HepG2 (cell line): ENCODE measurements at places on chromosomes 5 and 9. TPM values are rescaled to one million over a fixed set of nuclear protein-coding genes. Genes with fewer than 3 reads are reported as not detected.

C5orf58 gene
- total RNA-seq, result not detected in 2 replicates

TMEM252 gene
- not detected in 2 replicates for total RNA-seq

PCSK5 gene
- 0.11 and 0.55 TPM in 2 replicates for total RNA-seq

GRCh38 chr5:132026516-132027008, 15.1 kb upstream of the ACSL6 start:
- H3K27ac ChIP-seq, result no peak overlapping the region
- DNase-seq, result no peak
- H3K4me3 ChIP-seq, result no peak overlapping the region
- no peaks in the 10 kb centered on the region for H3K36me3 ChIP-seq

DNA sequence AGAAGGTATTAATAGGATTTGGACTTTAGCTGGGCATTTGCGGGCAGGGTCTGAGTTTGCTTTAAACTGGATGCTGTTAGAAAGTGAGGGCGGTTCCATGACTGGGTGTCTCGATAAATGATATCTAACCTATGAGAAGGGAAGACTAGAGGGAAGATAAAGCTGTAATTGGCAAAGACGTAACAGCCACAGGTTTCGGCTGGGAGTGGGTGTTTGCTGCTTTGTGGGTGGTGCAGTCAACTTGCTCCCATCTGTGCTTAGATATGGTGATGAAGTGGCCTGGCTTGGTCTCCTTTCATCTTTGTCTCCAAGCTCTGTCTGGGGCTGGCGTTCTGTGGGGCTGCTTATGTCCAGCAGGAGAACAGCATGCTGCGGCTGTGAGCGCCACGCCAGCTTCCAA, 23.3 kb downstream of the OR2V1 start:
- no peaks in the 10 kb centered on the region for H3K36me3 ChIP-seq
- H3K4me3 ChIP-seq, result no peak overlapping the region
- H3K4me1 ChIP-seq, result no peaks in the 10 kb centered on the region

GRCh38 chr5:119435436-119436132, 16.7 kb upstream of the HSD17B4 start:
- peaks cover 41% of the 10 kb centered on the region for H3K4me1 ChIP-seq
- peak overlapping the region; percentile 34 for H3K4me3 ChIP-seq
- H3K27ac ChIP-seq, result no peak overlapping the region
- no peaks in the 10 kb centered on the region for H3K27me3 ChIP-seq
- DNase-seq, result peak; percentile 55

DNA sequence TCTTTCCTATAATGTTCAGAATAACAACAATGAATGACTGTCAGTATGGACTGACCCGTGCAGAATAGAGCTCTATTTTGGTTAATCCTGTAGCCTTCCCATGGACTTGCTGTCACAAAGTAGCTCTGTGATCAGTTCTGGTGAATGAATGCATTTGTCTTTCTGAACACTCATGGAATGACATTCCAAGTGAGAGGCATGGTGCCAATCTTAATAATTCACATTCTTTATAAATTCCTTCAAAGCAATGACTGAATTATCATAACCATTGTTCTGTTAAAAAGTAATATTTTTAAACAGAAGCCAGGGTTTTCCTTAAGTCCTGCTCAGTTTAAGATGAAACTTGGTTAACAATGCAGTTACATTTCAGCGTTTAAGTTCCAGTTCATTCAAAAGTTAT, 360.5 kb downstream of the ICE1 start:
- no peaks in the 10 kb centered on the region for H3K4me1 ChIP-seq
- no peak overlapping the region for H3K4me3 ChIP-seq
- no peak overlapping the region for H3K27ac ChIP-seq
- DNase-seq, result no peak

- no peaks in the 10 kb centered on the region for H3K36me3 ChIP-seq
- H3K4me3 ChIP-seq, result no peak overlapping the region
Observed at GRCh38 chr5:163177971-163178370, 259.4 kb upstream of the CCNG1 start.

DNA sequence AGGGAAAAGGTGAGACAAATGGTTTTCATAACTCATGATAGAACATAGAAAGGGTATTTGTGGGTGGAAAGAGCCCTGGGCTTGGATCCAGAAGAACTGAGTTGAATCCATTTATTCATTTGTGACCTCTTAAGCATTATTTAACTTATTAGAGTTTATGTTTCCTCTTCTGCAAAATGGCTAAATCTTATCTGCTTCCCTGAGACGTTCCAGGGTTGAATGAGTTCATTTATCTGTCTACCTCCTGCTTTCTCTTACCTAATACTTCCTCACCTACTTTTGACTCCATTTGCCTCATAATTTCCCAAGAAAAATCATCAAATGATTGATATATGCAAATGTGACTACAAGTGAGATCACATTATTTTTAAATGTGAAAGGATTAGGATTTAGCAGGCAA, 152.7 kb upstream of the GAS1 start:
- no peak for DNase-seq
- no peak overlapping the region for H3K4me3 ChIP-seq
- no peak overlapping the region for H3K27ac ChIP-seq
- no peaks in the 10 kb centered on the region for H3K36me3 ChIP-seq

- H3K4me1 ChIP-seq, result no peaks in the 10 kb centered on the region
- no peaks in the 10 kb centered on the region for H3K27me3 ChIP-seq
- H3K36me3 ChIP-seq, result no peaks in the 10 kb centered on the region
- no peak overlapping the region for H3K27ac ChIP-seq
- no peak overlapping the region for H3K4me3 ChIP-seq
- DNase-seq, result no peak
Observed at GRCh38 chr5:57862942-57863341, 380.3 kb upstream of the ACTBL2 start.

- no peaks in the 10 kb centered on the region for H3K27me3 ChIP-seq
- H3K4me3 ChIP-seq, result no peak overlapping the region
- H3K4me1 ChIP-seq, result peaks cover 43% of the 10 kb centered on the region
- H3K27ac ChIP-seq, result no peak overlapping the region
- peaks cover 18% of the 10 kb centered on the region; the same call in 2 of the 3 replicates for H3K36me3 ChIP-seq
Observed at GRCh38 chr5:1100664-1101574, 10.9 kb downstream of the SLC12A7 start.
